ENCODE measurements at places on chromosomes 5 and 9.

DNA sequence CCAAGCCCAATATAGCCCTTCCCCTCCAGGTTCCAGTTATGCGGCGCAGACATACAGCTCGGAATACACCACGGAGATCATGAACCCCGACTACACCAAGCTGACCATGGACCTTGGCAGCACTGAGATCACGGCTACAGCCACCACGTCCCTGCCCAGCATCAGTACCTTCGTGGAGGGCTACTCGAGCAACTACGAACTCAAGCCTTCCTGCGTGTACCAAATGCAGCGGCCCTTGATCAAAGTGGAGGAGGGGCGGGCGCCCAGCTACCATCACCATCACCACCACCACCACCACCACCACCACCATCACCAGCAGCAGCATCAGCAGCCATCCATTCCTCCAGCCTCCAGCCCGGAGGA is 6.3 kb downstream of the NR4A3 start:
- no peak for DNase-seq

DNA sequence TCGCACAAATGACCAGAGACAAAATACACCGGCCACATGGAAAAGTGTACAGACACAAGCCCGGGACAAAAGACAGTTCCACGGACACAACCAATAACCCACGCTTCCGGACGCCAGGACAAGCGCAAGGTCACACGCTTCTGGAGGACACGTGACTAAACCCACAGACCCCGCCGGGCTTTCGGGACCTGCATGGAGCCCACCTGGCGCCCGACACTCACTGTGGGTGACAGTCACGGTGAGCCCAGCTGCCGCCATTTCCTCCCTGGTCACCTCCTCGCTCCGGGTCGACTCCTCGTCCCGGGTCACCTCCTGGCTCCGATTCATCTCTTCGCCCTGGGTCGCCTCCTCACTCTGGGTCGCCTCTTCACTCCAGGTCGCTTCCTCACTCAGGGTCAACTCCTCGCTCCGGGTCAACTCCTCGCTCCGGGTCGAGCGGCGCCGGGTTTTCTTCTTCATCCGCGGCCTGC is 470 bp downstream of the BAG1 start:
- DNase-seq, result no peak

DNA sequence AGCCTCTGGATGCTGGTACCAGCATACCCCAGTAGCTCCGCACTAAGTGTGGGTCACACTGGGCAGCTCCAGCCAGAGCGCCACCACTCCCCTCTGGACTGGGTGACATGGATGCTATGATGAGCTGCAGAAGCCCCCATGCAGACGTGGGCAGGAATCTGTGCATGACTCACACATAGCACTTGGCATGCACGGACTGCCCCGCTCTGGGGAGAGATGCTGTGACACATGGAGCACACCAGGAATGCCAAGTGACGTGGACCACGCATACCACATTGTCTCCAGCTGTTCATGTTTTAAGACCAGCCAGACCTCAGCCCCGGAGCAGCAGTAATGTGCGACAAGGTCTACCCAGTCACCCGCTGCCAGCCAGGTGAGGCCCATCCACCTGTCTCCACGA is 64.1 kb downstream of the SEMA4D start:
- no peak for DNase-seq

DNA sequence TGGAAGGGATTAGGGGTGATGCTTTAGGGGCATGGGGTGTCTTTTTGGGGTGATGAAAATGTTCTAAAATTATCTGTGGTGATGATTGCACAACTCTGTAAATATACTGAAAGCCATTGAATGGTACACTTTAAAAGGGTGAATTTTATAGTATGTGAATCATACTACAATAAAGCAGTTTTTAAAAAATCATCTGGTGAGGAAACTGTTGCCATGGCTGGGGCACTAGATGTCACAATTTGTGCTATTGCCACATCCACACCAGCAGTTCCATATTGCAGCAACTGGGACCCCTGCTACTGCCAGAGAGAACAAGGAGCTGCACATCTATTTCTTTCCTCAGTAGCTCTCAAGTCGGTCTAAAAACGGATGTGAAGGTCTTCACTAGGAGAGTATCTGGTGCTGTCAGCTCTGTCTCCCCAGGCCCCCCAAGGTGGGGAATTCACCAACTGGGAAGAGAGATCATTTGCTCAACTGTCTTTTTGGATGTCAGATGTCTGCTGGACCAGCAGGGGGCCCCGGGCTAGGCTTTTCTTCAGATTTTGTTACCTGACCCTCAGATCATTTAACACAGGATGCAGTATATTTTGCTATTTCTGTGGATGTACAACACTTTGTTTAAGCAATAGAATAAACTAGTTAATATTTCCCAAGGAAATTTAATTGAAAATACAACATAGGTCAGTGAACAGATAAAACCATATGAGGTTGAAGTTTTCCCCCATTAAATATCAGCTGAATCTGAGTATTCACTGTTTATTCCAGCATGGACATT is 13.2 kb downstream of the CMYA5 start:
- no peak for DNase-seq

DNA sequence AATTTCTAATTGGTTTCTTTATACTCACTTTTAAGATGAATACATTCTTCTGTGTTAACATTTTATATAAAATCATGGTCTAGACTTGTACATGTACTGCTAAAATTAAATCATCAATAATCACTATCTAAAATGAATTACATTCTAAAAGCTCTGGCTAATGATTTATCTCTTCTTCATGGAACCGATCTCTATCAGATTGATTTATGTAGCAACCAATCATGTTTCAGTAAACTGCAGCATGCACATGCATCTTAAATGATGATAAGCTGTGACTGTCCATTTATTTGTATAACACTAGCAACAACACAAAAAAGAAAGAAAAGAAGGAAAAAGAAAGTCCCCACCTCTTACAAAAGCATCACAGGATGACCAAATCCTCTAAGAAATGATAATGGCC is 669.2 kb downstream of the NR2F1-AS1 start:
- no peak for DNase-seq

DNA sequence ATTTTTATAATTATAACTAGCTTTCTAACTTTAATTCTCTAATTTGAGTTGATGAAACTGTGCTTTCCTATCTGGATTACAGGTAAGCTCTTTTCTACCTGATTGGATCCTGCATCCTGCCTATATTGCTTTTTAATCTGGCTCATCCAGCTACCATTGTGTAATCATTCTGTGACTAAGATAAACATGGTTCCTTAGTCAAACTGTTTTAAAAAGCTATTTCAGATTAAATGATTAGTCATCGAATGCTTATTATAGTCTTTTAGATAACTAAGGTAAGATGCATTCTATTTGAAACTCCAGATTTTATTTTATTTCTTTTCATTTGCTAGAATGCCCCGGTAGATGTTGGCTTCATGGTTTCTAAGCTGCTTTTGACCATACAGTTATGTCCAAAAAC is 50.7 kb downstream of the ICE1 start:
- DNase-seq, result no peak

- no peak for DNase-seq
Observed at GRCh38 chr5:72505539-72506157, 1.6 kb downstream of the ZNF366 start.

DNA sequence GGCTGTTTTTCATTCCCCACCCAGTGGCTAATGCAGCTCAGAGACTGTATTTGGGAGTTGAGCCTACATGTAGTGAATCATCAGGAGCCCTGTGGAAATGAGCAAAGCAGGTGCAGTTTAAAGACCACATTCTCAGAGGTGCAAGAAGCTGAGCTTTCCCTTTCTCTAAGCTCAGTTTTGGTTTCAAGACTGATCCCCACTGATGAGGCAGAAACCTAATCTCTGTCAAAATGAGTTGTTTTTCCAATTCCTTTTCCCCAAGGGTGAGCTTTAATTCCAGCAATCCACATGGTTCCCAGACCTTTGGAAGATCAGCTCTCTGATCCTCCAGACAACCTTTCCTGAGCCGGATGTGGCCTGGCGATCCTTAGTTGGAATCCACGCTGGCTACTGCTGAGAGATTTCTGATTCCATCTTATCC is 420.5 kb downstream of the EBF1 start:
- DNase-seq, result no peak

DNA sequence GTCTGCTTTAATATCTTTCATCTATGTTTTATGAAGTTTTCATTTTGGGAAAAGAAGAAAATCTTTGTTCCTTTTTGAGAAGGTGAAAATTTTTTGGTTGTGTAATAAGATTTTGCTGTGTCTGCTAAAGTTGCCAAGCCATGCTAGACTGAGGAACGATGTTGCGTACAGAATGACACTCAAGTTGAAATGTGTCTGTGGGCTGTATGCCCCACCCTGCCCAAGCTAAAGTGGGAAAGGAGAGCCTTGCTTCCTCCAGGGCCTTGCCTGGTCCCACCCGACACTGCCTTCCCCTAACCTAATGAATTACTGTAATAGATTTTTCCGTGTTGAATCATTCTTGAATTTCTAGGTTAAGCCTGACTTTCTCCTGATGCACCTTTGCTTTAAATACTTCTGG is 2.5 kb downstream of the PCAT7 start:
- DNase-seq, result no peak

DNA sequence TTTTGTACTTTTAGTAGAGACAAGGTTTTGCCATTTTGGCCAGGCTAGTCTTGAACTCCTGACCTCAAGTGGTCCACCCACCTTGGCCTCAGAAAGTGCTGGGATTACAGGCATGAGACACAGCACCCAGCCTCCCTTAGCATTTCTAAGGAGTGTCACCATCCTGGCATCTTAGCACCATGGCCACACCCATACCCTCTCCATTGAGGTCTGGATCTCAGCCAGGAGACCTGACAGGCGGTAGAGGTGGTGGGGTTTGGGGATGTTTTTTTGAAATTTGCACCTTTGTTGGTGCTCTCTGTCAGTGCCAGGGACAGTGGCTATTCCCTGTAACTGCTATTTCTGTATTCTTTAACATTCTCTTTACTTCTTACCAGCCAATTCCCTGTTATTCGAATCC is 72.5 kb downstream of the TRIM36 start:
- DNase-seq, result no peak

- no peak for DNase-seq
Observed at GRCh38 chr9:74431467-74431866, 65.7 kb upstream of the RORB start.

All from SW 1271 (cell line).